Activated CD4-positive, alpha-beta T cell treated with anti-CD3 and anti-CD28 coated beads for 36 hours (primary cell): ENCODE measurements at places on chromosomes 7 and 10. TPM values are rescaled to one million over a fixed set of nuclear protein-coding genes. Genes with fewer than 3 reads are reported as not detected.

Gene PAPSS2
- 0.05 TPM for total RNA-seq

Gene PILRA
- total RNA-seq, result 0.80 TPM

- no peak overlapping the region for H3K27ac ChIP-seq
- peaks cover 14% of the 10 kb centered on the region for H3K4me1 ChIP-seq
- peaks cover 4% of the 10 kb centered on the region for H3K27me3 ChIP-seq
- no peak for DNase-seq
- H3K4me3 ChIP-seq, result no peak overlapping the region
- no peaks in the 10 kb centered on the region for H3K36me3 ChIP-seq
These were observed 695.1 kb downstream of the GRID1 start for GRCh38 chr10:85671530-85671929.

DNA sequence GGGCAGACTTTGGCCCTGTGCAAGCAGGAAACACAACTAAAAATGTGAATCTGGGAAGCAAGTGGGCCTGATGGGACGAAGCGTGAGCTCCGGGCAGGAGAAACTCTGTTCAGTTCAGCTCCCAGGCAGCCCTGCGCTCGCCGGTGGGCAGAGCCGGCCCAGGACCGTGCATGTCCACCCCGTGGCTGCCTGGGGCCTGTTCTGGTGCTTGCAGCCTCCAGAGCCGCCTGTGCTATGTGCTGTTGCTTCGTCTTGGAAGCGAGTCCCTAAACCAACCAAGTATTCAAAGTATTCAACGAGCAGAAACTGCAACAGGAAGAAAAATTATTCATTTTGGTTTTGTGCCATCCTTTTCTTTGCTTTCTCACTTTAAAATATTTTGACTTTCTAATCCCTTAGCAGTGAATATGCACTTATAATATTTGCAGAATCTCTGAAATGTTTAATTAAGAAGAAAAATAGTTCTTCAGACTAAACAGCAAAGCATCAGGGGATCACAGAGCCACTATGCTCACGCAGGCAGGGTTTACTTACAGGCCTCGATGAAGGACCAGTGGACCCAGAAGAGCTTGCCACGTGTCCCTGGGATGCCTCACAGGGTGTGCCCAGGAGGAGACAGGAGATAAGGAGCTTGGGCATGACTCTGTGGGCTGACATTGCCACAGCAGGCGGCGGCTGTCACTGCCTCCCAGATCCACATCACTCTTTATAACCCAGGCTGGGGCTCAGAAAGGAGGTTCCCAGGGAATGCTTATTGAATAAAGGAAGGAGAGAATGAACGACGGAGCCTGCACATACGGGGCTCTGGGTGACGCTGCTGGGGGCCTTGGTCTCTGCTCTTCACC, 45.6 kb downstream of the VIPR2 start:
- H3K36me3 ChIP-seq, result no peaks in the 10 kb centered on the region
- no peak overlapping the region for H3K4me3 ChIP-seq
- H3K27ac ChIP-seq, result no peak overlapping the region
- peaks cover 9% of the 10 kb centered on the region for H3K4me1 ChIP-seq
- H3K27me3 ChIP-seq, result no peaks in the 10 kb centered on the region

GRCh38 chr10:117346574-117346973, 28.7 kb downstream of the PDZD8 start:
- no peak overlapping the region for H3K4me3 ChIP-seq
- no peaks in the 10 kb centered on the region for H3K27me3 ChIP-seq
- H3K27ac ChIP-seq, result no peak overlapping the region
- DNase-seq, result no peak
- H3K36me3 ChIP-seq, result peaks cover 6% of the 10 kb centered on the region

DNA sequence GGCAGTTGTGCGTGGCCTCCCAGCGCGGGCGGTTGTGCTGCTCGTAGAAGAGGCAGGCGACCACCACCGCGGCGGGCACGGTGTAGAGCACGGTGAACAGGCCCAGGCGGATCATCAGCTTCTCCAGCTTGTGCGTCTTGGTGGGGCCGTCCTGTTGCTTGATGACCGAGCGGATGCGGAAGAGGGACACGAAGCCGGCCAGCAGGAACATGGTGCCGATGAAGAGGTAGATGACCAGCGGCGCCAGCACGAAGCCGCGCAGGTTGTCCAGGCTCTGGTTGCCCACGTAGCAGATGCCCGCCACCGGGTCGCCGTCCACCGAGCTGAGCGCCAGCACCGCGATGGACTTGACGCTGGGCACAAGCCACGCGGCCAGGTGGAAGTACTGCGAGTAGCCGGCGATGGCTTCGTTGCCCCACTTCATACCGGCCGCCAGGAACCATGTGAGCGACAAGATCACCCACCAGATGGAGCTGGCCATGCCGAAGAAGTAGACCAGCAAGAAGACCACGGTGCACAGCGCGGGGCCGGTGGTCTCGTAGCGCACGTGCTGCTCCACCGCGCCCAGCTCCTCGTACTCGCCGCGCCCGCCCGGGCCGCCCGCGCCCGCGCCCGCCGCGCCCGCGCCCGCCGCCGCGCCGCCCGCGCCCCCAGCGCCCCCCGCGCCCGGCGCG, 2.2 kb downstream of the FZD8 start:
- H3K4me1 ChIP-seq, result peaks cover 20% of the 10 kb centered on the region
- DNase-seq, result peak; percentile 33
- no peak overlapping the region for H3K27ac ChIP-seq
- peaks cover 49% of the 10 kb centered on the region for H3K27me3 ChIP-seq
- H3K36me3 ChIP-seq, result no peaks in the 10 kb centered on the region
